ENCODE measurements at places on chromosomes 1 and 21.

- no peak for DNase-seq
Observed at GRCh38 chr1:108075055-108075454, 110.1 kb upstream of the VAV3 start.

DNA sequence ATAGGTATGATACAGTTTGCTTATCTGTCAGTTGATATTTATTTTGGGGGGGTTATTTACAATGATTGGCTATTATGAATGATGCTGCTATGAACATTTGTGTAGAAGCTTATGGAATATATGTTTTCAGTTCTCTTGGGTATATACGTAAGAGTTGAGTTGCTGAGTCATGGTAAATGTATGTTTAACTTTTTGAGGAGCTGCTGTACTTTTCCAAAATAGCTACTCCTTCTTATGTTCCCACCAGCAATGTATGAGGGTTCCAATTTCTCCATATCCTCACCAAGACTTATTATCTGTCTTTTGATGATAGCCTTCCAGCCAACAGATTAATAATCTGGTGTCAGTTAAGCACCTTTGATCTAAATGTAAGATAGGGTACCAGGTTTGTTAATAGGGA, 11.9 kb downstream of the SOAT1 start:
- no peak for DNase-seq

GRCh38 chr21:32525282-32525681, 60.0 kb downstream of the TCP10L start:
- no peak for DNase-seq

DNA sequence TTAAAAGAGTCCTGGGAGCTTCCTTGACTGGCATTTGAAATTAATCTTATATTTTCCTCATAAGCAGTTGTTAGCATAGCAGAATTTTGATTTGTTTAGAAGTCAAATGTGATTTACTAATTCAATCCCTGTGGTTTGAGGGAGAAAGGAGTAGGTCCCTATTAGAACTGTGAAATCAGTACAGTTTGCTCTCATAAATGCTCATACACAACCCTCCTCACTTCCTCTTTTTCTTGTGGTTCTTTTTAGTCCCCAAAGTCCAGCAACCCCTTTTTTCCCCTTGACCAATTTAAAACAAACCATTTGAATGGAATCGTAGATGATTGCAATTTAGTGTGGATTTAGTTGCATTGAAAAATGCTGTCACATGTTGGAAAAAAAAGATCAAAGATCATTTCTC, 9.2 kb upstream of the IFI44 start:
- DNase-seq = no peak

DNA sequence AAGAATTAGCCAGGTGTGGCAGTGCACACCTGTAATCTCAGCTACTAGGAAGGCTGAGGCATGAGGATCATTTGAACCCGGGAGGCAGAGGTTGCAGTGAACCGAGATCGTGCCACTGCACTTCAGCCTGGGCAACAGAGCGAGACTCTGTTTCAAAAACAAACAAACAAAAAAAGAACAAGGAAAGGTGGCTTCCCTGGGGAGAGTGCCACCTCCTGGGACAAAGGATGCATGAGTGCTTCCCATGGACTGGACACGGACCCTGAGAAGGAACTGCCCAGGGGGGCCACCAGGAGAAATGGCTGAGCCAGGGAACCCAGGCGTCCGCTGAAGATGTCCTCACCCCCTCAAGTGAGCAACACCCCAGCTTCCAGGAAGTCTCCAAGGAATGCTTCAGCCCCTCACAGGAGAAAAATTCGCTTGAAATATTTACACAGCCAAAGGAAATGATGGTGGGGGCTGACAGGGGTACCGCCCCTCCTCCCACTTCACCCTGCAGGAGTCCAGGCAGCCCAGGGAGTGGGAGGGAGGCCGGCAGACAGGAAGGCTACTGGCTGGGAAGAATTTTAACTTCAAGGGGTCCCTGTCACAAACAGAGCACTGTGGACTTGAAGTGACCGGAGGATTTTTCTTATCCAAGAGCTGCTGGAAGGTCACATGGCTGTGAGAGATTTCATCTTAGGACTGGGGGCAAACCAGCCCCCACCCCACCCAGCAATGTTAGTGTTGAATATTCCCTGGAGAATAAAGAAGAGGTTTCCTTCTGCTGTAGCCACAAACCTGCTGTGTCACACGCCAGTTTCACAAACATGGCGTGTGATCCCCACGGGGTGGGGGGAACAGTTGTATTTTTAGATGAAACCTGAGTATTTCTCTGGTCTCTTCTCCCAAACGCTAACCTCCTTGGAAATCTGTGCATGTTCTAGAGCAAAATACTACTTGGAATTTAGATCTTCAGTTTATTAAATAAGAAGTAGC, 90.8 kb upstream of the SLC25A33 start:
- DNase-seq = no peak

DNA sequence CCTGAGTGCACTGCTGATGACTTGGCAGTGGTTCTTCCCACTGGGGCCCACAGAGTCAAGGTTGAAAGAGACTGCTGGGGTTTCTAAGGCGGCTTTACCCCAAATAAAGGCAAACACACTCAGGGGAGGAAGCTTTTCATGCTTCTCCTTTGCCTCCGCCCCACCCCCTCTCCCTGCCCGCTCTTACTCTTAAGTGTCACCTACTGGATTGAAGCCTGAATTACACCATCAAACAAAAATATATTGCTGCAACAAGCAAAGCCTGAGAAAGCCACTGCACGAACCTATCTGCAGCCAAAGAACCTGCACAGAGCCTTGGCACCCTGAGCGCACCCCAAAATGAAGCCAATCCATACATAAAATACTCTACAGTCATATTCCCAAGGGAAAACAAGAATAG, 63.1 kb downstream of the PTGFR start:
- no peak for DNase-seq

GRCh38 chr1:32716312-32717148, 14.0 kb upstream of the SYNC start:
- peak; percentile 100 for DNase-seq

DNA sequence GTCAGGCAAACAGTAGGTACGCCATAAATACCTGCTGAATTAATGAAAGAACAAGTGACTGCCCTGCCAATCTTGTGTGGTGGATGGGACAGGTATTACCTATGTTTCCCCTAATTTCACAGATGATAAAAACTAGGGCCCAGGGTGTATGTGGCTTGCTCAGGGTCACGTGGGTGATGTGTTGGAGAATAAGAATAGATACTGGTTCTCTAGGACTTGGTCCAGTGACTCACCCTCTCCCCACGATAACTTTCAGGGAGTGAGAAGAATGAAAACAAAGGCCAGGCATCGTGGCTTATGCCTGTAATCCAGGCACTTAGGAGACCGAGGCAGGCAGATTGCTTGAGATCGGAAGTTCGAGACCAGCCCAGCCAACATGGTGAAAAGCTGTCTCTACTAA, 26.7 kb downstream of the SLC26A9 start:
- no peak for DNase-seq

DNA sequence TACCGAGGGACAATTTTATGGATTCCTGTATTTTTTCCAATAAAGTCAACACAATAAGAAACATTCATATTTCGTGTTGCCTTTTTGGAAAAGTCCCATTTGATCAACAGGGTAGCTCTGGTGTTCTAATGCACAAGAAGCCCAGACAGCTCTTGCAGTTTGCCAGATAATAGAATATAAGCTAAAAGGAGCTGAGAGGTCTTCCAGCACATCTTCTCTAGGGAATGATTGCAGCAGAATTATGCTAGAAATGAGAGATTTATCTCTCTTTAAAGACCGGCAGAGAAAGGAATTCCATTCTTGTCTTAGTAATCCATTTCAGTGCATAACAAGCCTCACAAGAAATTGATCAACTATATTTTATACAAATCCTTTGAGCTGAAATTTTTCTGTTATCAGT, 25.0 kb upstream of the DDX59 start:
- no peak for DNase-seq

GRCh38 chr1:33317946-33318345, 3.0 kb downstream of the A3GALT2 start:
- DNase-seq = no peak

DNA sequence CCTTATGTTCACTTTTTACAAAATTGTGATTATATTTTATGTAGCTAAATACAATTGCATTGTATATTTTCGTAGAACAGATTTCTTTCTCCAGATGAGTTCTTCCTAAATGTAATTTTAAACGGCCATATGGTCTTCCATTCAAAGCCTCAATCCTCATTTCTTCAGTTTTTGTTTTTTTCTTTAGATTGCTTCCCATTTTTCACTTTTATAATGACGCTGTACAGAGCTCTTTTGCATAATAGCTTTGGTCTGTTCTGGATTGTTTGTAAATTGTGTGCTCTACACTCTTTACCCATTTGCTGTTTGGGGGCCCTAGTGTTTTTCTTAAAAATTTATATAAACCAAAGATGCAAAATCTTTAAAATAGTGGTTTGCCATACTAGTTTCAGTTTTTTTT, 27.8 kb downstream of the AVPR1B start:
- no peak for DNase-seq

GRCh38 chr1:155223047-155223446, 14.6 kb downstream of the MTX1 start:
- DNase-seq = no peak

GRCh38 chr1:24036088-24036487, 56.0 kb upstream of the SRSF10 start:
- no peak for DNase-seq

DNA sequence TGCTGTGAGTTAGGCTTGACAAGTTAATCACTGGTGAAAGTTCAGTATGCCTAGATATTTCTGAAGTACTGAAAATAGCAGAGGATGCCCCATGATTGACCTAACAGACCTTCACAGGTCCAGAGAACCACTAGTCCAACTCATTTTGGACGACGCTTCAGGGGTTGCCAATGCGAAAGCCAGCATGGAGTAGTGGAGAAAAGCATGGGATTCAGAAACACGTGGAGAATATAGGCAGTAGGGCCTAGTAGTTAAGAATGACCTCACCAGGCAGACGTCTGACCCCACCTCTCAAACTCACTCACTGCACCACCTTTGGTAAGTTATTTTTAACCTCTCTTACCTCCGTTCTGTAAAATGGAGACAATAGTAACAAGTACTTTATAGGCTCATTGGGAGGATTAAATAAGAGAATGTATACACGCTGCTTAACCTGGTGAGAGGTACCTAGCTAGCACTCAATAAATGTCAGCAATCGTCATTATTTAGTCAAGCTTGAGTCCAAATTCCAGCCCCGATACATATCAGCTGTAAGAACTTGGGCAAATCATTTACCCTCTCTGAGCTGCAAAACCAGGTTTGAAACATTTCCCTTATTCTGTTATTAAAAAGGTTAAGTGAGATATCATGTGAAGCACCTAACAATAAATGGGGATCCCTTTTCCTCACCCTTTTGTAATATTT, 13.2 kb downstream of the PLPP3 start:
- DNase-seq = peak; percentile 28

DNA sequence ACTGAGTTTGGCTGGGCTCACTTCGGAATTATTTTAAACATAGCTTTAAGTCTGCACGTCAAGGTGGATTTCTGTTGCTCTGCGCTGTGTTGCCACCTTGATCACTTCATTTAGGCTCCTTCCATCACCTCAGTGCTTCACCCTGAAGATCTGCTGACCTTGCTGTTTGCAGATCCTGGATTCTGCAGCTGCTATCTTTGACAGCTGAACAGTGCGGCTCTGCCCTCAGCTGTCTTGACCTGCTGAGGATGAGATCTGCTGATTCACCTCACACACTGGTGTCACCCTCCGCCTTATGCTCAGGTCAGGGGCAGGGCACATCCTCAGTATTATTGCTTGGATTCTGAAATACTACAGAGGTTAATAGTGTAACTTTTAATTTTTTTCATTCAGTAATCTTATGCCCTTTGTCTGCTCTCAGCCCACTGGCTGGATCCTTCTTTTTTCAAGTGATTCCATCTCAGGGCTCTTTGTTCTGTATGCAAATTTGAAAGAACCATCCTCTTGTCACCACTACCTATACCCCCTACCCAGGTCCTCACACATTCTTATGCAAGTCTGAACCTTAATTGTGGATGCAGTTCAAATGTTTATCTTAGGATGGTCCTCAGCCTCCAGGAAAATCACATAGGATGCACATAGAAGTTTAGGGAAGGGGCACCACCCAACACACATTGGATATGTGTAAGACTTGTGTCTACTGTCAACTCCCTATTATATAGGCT, 364.0 kb downstream of the OLFM3 start:
- no peak for DNase-seq

GRCh38 chr1:243693800-243694199, 156.2 kb downstream of the AKT3 start:
- no peak for DNase-seq

DNA sequence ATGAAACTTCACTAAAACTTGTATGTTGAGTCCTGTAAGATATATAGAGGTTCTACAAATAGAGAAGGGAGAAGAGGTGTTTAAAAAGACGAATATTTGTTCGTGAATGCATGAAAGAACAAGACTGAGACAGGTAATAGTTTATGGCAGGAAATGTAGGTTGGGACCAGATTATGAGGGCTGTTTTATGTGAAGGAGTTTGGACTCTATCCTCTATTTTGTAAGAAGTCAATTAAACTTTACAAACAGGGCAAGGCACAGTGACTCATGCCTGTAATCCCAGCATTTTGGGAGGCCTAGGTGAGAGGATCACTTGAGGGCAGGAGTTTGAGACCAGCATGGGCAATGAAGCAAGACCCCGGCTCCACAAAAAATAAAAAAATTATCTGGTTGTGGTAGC, 5.7 kb downstream of the SLC35A3 start:
- no peak for DNase-seq

DNA sequence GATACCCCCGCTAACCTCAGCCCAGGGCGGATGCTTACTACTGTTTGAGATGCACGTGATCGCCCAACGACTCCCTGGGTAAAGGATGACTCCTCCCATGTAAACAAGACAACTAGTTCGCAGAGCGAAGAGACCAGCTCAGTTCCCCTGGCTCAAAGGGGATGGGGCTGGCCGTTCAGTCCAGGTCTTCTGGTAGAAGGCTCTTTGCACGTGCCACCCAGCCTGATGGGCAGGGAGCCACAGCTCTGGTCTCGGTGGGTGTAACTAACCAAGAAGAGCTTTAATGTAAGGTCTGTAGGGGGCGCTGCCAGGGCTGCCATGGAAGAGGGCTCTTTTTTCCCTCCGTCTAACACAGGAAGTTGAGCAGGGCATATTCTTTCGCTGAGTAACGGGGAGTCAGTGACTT, 49.4 kb upstream of the PARP1 start:
- no peak for DNase-seq

- no peak for DNase-seq
Observed at GRCh38 chr1:7113822-7114221, 328.6 kb downstream of the CAMTA1 start.

DNA sequence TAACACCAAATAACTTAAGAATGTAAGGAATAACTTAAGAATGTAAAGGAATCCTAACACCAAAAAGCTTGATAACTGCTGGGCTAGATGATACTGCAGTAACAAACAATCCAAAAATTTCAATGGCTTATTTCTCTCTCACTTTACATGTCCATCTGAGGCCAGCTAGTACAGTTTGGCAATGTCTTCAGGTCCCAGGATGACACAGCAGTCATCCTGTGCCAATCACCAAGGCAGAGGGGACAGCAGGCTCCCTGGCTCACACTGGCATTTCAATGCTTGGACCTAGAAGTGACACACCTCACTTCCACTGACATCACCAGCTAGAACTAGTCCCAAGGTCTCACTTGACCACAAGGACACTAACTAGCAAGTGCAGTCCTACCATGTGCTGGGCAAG, 15.3 kb downstream of the DNAJC11 start:
- no peak for DNase-seq
